ENCODE measurements at places on chromosomes 7 and 10. TPM values are rescaled to one million over a fixed set of nuclear protein-coding genes. Genes with fewer than 3 reads are reported as not detected.

Gene NKX1-2
- total RNA-seq = 2.4 TPM

Gene CCSER2
- total RNA-seq = 29.8 TPM

Gene FAM25A
- total RNA-seq = not detected

Gene LRRN3
- not detected for total RNA-seq

Gene P4HA1
- 50.9 TPM for total RNA-seq
